Activated naive CD4-positive, alpha-beta T cell treated with anti-CD3 and anti-CD28 coated beads, Interleukin-2, amount 10 ng/mL, durations not matched to agents 7 days and 5 days (primary cell): ENCODE measurements at places on chromosomes 2 and 18.

- no peak for DNase-seq
These were observed 12.4 kb upstream of the IL1R1 start for GRCh38 chr2:102129951-102130646.

- DNase-seq = no peak
These were observed 99.0 kb downstream of the L3MBTL4 start for GRCh38 chr18:6315517-6316331.

- DNase-seq = no peak
These were observed 10.7 kb upstream of the MRO start for GRCh38 chr18:50830544-50830943.

DNA sequence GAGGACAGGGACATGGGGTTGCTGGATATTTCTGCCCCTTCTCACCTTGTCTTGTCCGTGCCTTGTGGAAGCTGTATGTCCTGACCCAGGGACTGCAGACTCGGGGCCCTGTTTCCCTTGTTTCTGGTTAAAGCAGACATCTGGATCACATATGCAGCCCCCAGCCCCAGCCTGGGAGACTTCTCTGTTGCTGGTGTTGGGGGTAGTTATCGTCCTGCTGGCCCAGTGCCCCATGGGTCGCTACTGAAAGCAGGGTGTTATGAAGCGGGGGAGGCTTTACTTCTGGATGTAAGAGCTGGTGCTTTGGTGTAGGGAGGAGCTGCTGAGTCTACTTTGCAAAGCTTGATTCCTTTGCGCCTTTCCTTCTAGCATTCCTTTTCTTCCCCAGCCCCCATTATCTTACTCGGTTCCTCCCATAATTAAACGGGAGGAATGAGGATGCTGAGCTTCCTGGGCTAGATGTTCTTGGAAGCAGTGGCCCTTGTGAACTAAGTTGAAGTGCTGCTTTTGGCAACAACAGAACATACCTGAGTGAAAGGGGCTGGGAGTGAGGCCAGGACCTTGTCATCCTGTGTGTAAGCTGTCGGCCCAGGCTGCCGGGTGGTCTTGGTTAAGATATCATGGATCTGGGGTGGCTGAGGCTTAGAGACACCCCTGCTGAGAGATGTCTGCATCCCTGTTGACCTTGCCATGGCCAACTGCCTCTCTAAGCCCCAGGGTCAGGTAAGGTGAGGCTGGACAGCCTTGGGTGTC is 3.4 kb downstream of the TET3 start:
- no peak for DNase-seq

DNA sequence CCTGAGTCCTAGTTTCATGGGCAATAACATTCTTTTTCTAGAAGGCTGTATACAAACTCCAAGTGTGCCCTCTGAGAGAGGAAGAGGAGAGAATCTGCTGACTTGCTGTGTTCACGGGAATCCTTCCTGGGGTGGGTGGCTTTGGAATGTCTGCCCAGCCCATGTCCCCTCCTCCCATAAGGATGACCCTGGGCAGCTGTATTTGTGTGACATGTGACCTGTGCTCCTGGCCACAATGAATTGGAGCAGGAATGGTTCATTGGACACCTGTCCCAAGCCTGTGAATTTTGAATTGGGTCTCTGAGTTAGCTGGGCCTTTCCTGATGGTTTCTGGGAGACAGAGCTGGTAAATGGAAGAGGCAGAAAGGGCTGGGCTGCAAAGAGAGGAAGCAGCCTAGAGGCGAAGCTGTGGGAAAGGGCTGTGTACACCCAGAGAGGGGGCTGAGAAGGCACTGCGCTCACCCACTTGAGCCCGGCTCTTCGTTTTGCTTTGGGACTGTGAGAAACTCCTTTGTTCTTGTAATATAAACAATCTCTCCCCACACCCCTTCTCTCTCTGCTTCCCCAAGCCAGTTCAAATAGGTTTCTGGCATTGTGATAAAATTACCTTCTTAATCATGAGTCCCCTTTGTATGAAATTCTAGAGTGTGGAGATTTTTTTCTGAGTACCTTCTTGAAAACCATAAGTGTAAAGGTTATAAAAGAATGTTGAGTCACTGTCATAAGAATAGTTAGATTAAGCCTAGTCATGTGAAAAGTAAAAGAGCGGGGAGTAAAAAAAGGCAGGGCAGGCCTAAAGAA is 49.8 kb downstream of the SLC4A5 start:
- DNase-seq = no peak

- no peak for DNase-seq
These were observed 95.9 kb downstream of the TXNL1 start for GRCh38 chr18:56542476-56542875.

GRCh38 chr2:218605432-218605831 is 2.3 kb upstream of the PLCD4 start:
- DNase-seq = no peak

DNA sequence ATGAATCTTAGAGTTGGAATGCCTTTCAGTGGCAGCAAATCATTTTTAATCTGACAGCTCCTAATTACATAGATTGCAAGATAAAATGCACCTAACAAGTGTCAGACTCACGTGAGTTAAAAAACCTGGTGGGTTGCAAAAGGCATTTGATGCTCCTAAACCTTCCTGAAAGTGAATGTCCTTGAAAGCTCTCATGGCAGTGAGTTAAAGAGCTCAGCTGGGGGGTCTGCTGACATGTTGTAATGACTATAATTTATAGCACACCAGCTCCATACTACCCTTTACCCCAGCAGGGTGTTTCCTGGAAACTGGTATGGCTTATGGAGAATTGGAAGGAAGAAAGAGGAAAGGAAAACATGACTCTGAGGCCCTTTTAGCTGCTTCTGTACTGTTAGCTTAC is 91.9 kb upstream of the CAVIN2 start:
- DNase-seq = no peak

- DNase-seq = no peak
These were observed 15.5 kb upstream of the NPPC start for GRCh38 chr2:231941673-231942072.

GRCh38 chr18:63303547-63303946 is 16.0 kb downstream of the BCL2 start:
- DNase-seq = no peak
